ENCODE measurements at places on chromosomes 13 and 19.

- DNase-seq, result no peak
Measured at GRCh38 chr19:28981518-28981917, 231.4 kb downstream of the UQCRFS1 start.

DNA sequence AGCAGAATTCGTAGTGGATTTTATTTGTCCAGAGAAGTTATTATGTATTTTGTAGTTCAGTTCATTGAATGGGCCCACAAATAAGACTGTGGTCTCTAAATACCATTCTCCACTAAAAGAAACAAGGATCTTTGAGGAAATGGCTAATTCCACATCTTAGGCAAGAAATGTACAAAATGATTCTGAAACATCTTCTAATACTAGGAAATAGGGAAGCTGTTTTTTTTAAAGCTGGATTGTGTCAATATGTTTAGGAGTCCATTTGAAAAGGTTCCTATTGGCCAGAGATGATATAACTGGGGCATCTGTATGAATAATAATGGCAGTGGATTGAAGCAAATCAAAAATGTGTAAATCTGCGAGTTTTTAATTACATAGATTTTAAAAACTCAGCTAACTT lies 88.5 kb upstream of the SIAH3 start:
- no peak for DNase-seq

- no peak for DNase-seq
Measured at GRCh38 chr13:27138457-27139093, 33.0 kb downstream of the USP12 start.

DNA sequence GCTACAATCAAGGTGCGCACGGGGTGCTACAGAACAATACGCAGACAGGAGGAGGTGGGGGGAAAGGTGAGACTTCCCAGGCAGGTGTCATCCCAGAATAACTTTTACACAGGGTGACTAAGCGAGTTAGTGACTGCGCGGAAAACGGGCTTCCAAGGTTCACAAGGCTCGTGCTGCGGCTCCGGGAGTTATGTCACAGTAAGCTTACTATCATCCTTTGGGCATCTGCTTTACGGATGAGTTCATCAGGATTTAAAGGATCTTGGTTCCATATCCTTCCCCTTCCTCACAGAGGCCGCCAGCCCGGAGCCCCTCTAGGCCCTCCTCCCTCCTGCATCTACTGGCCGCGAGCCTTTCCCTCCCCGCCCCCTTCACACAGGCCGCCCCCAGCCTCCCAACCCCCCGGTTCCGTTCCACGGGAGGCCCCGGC lies 474 bp upstream of the IFT88 start:
- DNase-seq, result no peak

DNA sequence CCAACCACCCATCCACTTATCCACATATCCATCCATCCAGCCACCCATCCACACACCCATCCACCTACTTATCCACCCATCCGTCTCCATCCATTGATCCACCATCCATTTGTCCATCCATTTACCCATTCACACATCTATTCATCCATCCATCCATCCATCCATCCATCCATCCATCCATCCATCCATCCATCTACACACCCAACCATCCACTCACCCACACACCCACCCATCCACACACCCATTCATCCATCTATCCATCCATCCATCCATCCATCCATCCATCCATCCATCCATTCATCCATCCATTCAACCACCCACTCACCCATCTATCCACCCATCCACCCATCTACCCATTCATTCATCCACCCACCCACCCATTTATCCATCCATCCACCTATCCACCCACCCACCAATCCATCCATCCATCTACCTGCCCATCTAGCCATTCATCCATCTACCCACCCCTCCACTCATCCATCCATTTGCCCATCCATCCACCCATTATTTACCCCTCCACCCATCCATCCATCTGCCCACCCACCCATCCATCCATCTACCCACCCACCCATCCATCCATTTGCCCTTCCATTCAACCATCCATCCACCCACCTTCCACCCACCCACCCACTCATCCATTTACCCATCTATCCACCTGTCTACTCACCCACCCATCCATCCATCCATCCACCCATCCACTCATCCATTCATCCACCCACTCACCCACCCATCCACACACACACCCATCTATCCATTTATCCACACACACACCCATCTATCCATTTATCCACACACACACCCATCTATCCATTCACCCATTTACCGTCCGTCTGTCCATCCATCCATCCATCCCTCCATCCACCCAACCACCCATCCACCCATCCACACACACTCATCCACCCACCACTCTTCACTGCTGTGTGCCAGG lies 2.5 kb upstream of the TMPRSS9 start:
- DNase-seq, result no peak

- DNase-seq, result no peak
Measured at GRCh38 chr19:748274-748598, 2.7 kb upstream of the MISP start.

DNA sequence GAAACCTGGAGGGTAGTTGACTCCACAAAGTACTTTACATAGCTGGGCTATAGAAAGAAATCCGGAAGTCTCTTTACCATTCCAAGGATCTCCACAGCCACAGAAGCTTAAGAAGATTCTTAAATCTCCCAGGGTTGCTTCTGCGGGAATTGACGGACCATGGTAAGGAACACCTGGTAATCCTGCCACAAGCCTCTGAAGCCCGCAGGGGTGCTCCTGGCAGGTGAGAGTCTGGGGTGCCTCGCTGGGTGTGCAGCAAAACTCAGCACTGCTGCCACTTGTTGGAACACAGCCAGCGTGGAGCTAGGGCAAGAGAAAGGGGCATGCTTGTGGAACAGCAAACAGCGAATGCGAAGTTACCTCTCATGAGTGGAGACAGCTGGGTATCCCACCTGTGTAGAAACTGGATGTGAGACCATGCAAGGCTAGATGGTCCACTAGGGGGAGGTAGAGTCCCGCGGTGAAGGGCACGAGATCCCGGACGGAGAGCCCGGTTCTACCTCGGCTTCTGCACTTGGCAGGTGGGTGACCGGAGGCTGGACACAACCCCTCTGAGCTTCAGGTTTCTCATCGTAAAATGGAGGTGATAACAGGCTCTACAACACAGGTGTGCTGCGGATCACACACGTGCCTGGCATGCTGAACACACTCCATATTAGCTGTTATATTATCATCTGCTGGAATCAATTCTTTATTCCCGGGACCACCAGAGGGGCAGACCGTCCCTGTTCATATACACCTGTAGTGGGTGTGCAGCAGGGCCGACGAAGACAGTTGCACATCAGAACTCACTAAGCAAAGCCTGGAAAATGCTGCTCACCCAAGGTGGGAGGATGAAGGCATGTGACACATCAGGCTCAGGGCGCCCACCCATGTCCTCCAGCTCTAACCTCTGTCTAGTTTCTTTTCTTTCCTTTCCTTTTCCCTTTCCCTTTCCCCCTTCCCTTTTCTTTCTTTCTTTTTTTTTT lies 24.1 kb upstream of the UBAC2 start:
- peak; percentile 76 for DNase-seq

DNA sequence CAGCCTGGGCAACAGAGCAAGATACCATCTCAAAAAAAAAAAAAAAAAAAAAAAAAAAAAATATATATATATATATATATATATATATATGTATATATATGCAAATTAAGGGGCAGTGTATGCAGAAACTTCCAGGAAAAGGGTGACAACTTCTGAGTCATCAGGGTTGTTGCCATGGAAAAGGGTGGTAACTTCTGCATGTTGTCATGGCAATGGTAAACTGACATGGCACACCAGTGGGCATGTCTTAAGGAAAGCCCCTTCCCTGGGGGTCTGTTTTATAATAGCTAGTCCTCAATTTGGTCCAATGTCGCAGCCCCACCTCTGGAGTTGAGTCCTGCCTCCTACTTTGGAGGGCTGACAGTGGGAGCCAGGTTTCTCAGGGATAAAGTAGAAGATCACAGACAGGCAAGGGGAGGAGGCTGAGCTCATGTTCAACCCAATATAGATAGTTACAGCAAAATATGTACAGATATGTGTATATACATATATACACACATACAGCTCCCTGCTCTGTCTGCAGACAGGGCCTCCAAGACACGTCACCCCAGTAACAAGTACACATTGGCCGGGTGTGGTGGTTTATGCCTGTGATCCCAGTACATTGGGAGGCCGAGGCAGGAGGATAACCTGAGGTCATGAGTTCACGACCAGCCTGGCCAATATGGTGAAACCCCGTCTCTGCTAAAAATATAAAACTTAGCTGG lies 7.2 kb upstream of the FCHO1 start:
- peak; percentile 50 for DNase-seq

GRCh38 chr13:39893808-39894207 lies 238.3 kb downstream of the COG6 start:
- no peak for DNase-seq

- DNase-seq, result no peak
Measured at GRCh38 chr13:29857085-29857484, 6.7 kb upstream of the UBL3 start.

GRCh38 chr13:49859560-49859959 lies 67.1 kb upstream of the KPNA3 start:
- no peak for DNase-seq

- no peak for DNase-seq
Measured at GRCh38 chr13:53844473-53845146, 816.0 kb downstream of the OLFM4 start.

DNA sequence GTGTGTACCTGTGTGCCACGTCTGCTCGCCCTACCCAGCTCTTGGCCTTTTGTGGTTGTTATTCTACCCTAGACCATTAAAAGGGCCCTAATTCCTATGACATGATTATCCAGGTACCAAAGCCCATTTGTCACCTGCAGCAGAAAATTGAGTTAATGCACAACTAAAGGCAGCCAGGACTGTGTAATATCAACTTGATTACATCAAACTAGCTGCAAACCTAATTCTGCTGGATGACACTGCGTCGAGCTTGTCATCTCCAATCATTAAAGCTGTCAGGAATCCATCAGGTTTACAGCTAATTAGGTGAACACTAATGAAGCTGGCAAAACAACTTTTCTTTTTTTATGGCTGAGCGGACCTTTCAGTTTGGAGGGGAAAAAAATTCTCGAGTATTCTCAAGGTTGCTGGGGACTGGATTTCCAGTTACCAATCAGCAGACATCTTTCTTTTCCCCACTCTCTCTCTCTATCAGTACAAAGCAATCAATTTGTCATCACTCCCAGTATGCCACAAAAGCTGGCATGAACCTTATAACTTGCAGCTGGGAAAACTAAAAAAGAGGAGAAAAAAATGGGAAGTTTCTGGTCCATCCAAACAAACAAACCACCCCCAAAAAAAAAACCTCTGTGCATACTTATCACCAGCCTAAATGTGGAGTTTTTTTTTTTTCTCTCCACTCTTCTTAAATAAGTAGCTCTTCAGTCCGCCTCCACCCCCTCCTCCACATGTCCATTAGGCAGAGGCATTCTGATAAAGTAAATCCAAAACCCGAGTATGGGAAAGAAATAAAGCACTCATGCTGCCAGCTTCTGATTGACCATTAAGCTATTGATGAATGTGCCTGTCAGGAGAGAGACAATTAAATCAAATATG lies 2.8 kb downstream of the TSHZ3 start:
- no peak for DNase-seq

- DNase-seq, result no peak
Measured at GRCh38 chr13:36789061-36789460, 30.0 kb upstream of the RFXAP start.
